Breast epithelium (tissue), 4 donors: ENCODE measurements at places on chromosomes 7 and 10.
A peak's percentile ranks its signal among the peaks of the same experiment; 100 is the strongest.

GRCh38 chr10:97903128-97904017 is 53.7 kb downstream of the GOLGA7B start:
- no peak for DNase-seq

DNA sequence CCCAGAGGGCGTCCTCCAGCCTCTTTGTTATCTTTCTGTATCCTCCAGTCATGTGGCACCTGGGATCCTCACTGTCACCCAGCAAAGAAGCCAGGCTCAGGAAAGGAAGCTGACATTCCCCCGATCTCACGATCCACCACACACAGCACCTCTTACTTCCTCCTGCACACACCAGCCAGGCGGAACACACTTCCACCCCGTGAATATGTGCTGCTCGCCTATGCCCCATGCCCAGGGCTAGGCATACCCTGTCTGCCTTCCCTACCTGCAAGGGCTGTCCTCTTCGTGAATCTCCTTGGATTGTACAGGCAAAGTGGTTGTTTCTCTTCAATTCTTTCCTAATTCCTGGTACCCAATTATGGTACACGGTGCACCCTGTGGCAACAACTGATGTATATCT is 191.0 kb downstream of the TNS3 start:
- DNase-seq = peak; percentile 7

DNA sequence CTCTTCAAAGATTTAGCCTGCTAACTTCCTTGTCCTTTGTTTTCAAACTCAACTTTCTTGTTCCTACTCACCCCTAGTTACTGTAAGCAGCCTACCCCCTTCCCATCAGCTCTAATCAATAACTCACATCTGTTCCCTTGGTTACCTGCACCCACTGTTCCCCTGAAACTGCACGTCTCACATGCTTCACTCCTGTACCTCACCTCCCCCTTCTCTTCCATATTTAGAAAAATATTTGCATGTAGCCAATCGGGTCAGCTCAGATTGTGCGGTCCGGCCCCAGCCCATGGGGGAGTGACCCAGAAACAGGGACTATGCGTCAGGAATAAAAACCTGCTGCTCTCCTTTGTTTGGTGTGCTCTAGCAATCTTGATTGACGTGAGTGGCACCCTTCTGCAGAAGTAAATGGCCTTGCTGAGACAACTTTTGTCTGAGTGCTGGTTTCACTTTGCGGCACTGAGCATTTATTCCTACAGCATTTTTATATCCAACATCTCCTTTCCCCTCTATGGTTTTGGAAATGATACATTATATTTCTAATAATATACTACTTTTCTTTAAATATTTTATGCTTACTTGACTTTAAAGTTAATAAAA is 21.1 kb upstream of the FAM221A start:
- DNase-seq = no peak

DNA sequence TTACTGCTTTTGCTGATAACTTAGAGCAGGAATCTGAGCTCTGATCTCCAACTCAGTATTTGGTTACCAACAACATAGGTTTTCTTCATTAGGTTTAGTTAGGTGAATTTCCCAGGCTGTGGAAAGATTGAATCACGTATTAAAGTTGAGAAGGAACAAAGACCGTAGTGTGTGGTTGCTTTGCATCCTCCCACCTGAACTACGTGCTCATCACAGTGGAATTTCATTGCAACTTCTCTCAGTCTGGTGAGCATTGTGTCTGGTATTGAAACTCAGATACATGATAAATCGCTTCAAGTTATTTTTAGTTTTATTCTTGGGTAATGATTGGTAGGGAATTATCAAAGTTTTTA is 139.4 kb upstream of the AKR1E2 start:
- no peak for DNase-seq

DNA sequence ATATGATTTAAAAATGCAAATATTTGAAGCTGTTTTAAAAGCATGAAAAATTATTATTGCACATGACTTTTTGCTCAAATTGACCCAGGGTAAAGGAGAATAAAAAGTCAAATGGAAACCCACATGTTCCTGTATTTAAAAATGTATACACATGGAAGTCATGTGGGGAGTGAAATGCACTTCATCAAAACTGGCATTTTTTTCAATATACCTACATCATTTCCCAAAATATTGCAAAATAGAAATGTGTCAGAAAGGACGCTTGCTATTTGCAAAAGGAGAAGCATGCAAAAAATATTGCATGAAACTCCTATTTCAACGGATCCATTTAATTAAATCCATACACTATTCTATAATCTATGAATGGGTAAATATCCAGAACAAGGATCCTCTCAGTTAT is 117.0 kb downstream of the POU6F2 start:
- DNase-seq = no peak

DNA sequence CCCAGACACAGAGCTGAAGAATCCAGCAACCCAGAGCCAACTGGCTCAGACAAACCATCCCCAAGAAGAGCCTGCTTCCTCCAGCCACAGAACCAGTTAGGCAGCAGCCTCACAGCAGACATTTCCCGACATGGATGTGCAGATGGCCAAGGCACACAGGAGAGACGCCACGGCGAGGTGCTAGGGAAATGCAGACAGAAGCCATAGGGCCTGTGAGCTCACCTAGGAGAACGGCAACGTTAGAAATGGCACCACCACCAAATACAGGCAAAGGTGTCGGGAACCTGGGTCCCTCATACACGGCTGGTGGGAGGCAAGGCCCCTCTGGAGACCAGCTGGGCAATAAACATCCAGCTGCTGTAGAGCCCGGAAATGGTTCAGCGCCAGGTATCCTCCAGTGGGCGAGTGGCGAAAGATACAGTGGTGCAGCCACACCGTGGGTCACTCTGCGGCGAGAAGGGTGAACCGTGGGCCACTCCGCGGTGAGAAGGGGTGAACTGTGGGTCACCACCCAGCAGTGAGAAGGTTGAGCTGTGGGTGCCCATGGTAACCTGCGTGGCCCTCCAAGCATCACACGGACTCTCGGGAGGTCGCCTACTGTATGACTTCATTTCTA is 31.2 kb downstream of the JAKMIP3 start:
- DNase-seq = no peak

DNA sequence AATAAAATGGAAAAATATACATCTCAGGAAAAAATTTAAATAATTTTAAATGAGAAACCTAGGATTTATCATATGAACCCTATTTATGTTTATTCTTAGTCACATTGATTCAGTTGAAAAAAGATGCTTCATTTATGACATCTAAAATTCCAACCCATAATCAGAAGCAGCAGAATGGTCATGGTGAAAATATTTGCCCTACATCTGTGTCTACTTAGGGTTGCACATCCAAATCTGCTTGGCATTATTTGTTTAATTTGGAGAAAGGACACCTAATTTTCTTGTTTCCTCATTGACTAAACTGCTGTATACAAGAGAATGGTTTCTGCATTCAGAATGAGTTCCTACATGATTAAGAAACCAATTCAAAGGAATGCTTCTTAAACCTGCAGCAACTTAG is 72.9 kb upstream of the SKAP2 start:
- no peak for DNase-seq

DNA sequence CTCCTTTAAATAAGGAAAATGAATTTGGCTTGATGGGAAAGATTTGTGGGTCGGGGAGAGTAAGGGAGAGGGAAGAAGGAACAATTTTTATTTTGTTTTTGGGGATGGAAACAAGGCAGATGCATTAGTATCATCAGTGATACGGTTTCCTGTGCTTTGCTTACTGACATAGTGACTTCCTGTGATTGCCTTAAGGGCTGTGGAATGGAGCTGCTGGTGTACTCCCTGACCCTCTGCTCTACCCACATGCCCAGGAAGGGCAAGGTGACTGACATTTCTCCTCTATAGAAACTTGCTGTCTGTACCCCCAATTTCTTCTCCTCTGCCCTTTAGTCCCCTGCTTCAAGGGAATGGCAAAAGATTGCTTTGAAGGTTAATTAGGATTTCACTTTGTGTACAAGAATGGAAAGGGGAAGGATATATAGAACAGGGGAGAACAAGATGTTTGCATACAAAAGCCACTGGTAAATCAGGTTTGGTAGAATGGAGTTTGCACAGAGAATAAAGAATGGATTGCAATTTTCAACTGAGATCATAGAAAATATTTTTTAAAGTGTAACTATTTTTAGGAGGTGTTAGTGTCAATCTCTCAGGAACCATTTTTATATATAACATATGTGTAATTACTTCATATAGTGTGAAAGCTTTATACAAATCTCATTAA is 129.0 kb upstream of the AGR3 start:
- DNase-seq = no peak

DNA sequence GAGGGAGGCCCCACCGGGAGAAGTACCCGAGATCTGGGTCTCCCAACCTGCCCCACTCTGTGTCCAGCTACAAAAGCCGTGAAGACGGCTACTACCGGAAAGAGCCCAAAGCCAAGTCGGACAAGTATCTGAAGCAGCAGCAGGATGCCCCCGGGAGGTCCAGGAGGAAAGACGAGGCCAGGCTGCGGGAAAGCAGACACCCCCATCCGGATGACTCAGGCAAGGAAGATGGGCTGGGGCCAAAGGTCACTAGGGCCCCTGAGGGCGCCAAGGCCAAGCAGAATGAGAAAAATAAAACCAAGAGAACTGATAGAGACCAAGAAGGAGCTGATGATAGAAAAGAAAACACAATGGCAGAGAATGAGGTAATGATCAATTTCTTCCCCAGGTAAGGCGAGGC is 59.1 kb upstream of the PDCD4 start:
- no peak for DNase-seq

GRCh38 chr7:70915067-70915466 is 216.9 kb upstream of the GALNT17 start:
- DNase-seq = no peak

- no peak for DNase-seq
Observed at GRCh38 chr10:124650820-124651401, 93.3 kb downstream of the FAM53B start.

- DNase-seq = no peak
Observed at GRCh38 chr10:99346247-99346646, 17.1 kb downstream of the CNNM1 start.

DNA sequence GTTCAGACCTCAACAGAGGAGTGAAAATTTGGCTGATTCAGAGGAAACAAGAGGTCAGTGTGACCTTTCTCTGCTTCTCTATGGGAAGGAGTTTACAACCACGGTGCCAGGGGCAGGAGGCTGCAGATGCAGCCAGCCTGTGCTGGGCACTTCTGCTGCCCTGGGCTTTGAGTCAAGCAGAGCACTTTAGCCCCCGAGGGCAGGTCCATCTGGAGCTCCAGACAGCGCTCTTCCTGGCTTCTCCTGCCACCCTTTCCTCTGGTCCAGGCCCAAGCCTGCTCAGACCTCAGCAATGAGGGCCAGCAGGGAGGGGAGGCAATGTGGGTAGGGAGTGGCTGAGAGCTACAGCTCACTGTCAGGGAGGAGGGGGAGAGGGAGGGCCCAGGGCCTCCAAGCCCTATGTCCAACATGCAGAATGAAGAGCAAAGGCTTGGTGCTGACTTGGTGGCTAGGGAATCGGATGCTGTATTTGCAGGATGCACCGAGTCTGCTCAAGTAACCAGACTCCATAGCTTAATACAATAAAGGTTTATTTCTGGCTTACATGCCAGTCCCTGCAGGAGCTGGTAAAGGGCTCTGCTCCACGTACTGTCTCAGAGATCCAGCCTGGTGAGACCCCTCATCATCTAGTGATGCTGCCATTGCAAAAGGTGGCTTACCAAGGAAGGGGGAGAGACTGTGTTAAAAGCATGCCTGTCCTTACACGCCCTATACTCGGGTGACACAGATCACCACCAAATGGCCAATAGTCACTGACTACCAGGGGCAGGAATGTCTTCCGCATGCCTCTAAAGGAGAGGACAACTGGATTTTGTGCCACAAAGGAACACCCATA is 481.6 kb downstream of the RPS24 start:
- no peak for DNase-seq

- no peak for DNase-seq
Observed at GRCh38 chr7:34057956-34058355, 152.6 kb downstream of the BMPER start.

- DNase-seq = no peak
Observed at GRCh38 chr10:110750931-110751330, 106.8 kb downstream of the RBM20 start.

- no peak for DNase-seq
Observed at GRCh38 chr10:29109707-29110571, 178.9 kb upstream of the LYZL1 start.

DNA sequence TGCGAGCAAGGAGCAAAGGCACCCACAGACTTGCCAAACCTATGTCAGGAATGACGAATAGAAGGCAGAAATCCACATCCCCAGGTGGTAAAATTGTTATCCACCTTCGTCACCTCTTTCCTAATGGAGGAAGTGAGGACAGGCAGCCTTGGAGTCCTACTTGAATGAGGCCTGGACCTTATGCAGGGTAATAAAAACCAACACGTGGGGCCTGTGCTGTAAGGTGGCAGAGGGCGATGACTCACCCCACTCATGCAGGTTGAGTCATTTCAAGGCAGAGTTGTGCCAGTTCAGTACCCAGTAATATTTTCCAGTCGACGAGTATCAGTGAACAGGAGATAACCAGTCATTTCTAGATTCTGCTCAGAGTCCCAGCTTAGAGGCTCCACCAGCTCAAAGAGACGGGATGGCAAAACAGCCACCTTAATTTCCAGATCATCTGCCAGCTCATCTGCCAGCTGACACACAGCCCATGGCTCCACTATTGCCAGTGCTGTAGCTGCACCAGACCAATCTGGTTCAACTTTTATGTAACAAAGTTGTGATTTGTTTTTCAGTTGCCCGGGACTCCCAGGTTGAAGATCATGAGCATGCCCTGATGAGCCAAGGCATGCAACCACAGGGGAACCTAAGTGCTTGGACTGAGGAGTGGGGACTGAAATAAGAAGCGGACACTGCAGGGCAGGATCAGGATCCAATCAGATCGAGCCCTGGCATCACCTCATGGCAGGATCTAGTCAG is 176.2 kb upstream of the ITGB1 start:
- peak; percentile 47 for DNase-seq

DNA sequence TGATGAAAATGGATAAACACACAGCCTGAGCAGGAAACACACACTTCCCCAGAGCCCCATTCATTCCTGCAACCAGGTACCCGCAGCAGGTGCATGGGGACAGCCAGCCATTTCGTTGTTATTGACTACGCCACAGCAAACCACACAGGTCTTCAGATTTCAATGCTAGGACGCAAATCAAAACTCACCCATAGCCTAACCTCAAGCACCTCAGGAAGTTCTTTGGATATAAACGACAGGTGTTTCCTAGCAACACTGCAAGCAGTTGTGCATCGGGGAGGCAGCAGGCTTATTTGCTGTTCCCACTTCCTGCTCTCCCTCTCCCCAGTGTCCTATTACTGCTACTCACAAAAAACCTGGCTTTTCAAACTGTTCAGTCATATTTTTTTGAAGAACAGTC is 176.5 kb upstream of the FRMD4A start:
- no peak for DNase-seq

GRCh38 chr10:55174419-55174818 is 373.4 kb upstream of the PCDH15 start:
- no peak for DNase-seq

- DNase-seq = peak; percentile 64
Observed at GRCh38 chr10:113665806-113666354, 2.0 kb upstream of the NRAP start.

- DNase-seq = no peak
Observed at GRCh38 chr7:33719059-33719581, 186.2 kb upstream of the BMPER start.
